ENCODE measurements at places on chromosomes 11 and 22.

- no peak for DNase-seq
These were observed 2074.4 kb upstream of the RAG2 start for GRCh38 chr11:38672445-38672844.

DNA sequence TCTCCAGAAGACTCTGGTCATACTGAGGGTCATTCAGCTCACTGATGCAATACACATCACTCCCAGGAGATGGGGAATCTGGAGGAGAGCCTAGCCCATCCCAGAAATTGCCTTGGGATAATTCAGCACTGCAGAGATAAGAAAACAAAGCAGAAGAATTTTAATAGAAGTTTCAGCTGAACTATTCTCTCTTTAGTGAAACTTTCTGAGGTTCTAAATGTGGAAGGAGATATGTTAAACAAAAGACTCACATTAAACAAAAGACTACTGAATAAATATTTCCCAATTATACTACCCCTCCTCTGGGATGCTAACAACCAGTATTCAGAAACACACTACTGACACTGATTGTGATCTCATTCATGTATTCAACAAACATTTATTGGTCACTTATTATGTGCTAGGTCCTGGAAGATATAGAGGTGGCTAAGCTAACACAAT is 47.8 kb downstream of the C2CD3 start:
- DNase-seq: no peak

- DNase-seq: no peak
These were observed 30.3 kb upstream of the NECTIN1 start for GRCh38 chr11:119759324-119759723.

DNA sequence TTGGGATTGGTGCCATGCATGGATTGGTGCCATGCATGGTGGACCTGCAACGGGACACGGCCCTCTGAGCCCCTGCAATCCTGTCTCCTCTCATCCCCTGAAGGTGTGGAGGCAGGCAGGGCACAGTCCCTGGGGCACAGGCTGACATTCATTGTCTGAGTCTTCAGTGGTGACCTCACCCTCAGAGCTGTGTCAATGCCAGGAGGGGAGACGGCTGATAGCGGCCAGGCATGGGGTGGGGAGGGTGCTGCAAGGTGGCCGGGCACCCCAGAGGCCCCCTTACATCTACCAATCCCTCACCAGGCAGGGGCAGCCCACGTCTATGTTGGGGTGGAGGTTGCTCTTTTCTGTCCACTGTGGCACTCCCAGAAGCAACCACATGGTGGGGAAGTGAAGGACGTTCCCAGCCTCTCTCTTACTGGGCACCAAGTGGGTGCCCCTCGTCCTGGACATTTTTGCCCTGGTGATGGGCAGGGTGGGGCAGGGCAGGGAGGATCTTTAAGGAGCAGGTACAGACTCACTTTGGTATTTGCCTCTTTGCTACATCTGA is 47.6 kb downstream of the NECTIN1 start:
- no peak for DNase-seq

DNA sequence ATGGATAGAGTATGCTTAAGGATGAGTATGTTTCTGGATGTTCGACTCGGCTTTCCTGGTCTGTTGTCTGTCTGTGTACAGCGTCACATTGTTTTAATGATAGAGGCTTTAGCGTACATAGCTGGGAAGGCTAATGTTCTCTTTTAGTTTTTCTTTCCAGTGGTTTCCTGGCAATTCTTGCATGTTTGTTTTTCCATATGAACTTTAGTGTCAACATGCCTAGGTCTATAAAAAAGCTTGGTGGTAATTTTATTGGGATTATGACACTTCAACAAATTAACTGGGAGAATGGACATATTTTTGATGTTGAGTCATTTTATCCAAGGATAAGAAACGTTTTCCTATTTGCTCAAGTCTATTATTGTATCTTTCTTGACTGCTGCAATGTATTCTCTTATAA is 17.6 kb downstream of the F2 start:
- no peak for DNase-seq

DNA sequence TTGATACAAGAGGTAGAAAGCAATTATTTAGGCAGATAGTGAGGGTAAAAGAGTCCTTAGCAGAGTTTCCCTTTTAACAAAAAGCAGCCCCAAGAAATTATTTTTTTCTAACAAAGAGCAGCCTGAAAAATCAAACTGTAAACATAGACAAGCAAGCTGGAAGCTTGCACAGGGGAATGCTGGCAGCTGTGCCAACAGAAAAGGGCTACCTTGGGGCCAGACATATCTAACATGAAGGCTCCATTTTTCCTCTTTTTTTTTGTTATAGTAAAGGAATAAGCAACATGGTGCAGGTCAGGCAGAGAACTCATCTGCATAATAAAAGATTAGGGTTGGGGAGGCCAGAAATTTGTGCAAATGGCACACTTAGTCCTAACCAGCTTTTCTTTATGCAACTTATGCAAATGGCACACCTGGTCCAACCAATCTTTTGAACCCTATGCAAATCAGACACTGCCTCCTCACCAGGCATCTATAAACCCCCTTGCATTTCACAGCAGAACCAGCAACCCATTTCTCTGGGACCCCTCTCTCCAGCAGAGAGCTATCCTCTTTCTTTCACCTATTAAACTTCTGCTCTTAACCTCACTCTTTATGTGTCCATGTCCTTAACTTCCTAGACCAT is 41.8 kb downstream of the PDGFD start:
- DNase-seq: no peak

DNA sequence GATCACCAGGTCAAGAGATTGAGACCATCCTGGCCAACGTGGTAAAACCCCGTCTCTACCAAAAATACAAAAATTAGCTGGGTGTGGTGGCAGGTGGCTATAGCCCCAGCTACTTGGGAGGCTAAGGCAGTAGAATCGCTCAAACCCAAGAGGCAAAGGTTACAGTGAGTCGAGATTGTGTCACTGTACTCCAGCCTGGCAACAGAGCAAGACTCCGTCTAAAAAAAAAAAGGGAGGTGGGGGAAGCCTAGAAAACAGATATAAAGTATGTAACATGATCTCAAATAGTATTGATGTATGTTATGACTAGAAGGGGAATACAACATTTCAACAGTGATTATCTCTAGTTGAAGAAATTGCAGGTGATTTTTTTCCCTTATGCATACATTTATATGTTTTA is 61.4 kb downstream of the SLC1A2 start:
- DNase-seq: no peak

DNA sequence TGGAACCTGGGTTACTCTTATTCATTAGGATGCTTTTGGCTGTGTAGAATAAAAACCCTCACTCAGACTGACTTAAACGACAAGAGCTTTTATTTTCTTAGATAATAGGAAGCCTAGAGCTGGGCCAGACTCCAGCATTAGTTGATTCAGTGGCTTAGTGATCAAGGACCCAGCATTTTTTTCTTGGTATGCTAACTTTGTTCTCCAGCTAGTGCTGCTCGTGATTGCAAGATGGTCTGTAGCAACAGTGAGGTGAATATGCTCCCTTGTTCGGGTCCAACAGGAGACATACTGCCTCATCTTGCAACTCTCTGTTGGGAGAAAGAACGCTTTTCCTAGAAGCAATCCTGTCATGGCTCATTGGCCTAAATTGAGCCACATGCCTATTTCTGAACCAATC is 33.4 kb downstream of the INSC start:
- DNase-seq: no peak

DNA sequence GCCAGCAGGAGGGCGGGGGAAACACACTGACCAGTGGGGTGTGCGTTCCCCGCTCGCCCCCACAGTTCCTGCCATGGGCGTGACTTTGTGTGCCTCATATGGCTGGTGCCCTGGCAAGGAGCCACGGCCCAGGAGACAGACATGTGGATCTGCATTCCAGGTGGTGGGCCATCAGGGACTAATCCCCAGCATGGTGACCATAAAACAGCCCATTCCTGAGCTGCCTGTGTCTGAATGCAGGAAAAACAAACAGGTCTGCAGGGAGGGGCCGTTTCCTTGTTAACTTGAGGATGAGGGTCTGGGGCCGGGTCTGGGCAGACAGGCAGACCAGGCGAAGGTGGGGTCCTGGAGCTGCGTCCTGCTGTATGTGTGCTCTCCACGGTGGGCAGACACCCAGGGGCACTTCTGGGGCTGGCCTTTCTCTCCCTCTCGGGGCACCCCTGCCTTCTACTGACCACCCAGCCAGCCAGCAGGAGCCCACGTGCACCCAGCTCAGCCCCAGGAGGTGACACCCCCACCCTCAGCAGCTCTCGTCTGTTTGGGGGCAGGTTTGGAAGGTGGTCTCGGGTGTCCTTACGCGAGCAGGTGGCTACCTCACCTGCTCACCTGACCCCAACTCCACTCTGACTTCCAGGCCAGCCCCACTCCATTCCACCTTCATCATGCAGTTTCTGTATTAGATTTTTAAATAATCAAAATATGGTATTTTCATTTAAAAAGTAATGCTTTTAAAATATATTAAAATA is 120.3 kb downstream of the KCNQ1OT1 start:
- no peak for DNase-seq

GRCh38 chr11:69089258-69089657 is 40.5 kb downstream of the TPCN2 start:
- DNase-seq: no peak

GRCh38 chr11:299951-300735 is 817 bp upstream of the IFITM5 start:
- DNase-seq: no peak

GRCh38 chr11:36588099-36588498 is 6.2 kb upstream of the IFTAP start:
- no peak for DNase-seq

DNA sequence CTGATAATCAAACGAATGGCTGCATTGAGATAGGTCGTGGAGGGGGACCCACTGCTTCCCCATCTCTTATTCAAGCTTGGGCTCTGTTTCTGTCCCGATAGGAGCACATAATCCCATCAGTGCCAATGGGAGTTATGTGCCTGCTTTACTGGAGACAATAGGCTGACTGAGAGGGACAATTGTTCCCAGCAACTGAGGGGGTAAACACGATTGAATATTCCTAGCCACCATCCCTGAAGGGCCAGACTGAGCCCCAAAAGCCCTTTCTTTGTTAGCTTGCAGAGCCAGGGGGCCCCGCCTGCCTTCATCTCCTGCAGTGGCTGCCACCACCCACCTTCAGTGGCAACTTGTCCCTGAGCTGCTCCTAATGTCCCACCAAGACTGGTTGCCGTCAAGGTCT is 172.8 kb upstream of the NAV2 start:
- no peak for DNase-seq

DNA sequence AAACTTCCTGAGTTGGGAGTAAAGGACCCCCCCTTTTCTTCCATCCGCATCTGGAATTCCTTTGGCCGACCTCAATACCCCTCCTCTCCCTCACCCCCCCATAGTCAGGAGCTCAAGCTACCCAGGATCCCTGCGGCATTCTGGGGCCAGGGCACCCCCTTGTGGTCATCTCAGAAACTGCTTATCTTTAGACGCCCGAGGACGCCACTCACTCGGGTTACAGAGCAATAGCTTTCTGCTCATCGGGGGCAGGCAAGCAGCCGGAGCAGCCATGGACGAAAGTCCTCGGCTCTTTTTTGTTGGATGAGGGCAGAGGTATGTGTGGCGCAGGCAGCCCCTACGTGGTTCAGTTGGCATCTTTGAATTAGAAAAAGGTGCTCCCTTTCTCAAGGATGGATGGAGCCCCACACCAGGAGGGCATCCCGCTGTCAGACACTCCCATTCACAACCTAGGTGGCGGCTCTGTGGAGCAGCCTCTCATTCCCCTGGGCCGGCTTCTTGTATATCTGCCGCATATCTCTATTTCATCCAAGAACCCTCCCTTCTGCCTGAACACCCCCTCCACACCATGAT is 2.3 kb downstream of the C1QTNF5 start:
- peak; percentile 36 for DNase-seq

GRCh38 chr22:42646569-42647525 is 2.3 kb downstream of the CYB5R3 start:
- DNase-seq: no peak

DNA sequence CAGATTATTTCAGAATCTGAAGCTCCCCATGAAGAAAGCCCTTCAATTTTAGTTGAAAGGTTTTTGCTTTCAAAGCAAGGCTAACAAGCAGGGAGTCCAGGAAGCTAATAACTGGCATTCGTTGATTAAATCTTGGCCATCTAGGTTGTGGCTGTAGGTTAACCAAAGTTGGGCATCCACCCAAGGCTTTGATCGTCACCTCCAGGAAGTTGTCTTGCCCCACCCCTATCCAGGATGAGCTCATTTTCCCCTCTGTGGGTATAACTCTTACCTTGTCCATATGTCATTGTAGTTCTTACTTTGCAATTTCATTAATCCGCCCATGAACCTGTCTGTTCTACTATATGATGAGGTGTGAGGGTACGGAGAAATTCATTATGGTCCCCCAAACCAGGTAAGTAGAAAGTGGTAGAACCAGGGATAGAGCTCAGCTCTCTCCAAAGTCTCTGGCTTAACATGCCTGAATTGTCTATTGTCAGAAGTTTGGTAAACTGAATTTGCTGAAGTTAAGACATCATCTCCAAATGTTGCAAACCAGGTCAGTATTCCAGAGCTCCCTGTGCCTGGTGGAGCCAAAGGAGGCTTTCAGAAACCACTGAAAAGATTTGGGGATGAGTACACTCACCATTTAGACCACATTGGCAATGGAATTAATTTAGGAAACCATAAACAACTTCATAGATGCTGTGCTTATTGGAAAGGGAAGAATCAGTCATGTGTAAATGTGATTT is 97.1 kb downstream of the CD44 start:
- DNase-seq: no peak

DNA sequence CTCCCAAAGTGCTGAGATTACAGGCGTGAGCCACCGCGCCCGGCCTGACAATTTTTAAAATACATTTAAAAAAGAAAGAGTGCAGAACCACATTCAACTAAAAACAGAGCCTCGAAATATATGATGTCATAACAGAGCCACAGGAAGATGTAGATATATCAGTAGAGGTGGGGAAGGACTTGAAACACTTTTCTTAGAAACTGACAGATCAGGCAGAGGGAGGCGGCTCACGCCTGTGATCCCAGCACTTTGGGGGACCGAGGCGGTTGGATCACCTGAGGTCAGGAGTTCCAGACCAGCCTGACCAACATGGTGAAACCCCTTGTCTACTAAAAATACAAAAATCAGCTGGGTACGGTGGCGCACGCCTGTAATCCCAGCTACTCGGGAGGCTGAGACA is 7.0 kb downstream of the MLC1 start:
- DNase-seq: no peak

DNA sequence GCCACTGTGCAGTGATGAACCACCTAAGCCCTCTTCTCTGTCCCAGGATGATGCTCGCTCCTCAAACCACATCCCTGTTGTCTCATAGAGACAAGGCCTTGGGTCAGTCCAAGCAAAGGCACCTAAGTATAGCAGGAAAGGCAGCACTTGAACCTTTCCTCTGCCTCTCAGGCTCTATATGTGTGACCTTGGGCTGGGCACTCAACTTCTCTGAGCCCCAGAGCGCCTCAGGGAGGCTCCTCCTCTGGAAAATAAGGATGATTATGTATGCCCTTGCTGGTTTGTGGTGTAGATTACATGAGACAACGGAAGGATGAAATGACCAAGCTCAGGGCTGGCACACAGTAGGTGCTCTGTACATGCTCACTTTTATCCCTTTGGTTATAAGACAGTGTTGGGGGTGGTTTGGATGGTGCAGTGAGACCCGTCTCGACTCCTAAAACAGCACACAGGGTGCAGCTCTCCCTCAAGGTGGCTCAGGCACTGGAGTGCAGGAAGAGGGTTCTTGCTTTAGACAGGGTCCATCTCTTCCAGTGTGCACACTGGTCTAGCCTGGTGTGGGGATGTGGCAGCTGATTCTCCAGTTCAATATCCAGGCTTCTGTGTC is 40.2 kb upstream of the ACCSL start:
- no peak for DNase-seq
